ENCODE measurements at places on chromosomes 11 and 22.

- no peak for DNase-seq
Observed at GRCh38 chr22:32987081-32987631, 71.0 kb downstream of the SYN3 start.

GRCh38 chr11:428295-428694 is 13.5 kb upstream of the SIGIRR start:
- no peak for DNase-seq

GRCh38 chr11:95700471-95700817 is 89.1 kb downstream of the FAM76B start:
- DNase-seq: no peak

DNA sequence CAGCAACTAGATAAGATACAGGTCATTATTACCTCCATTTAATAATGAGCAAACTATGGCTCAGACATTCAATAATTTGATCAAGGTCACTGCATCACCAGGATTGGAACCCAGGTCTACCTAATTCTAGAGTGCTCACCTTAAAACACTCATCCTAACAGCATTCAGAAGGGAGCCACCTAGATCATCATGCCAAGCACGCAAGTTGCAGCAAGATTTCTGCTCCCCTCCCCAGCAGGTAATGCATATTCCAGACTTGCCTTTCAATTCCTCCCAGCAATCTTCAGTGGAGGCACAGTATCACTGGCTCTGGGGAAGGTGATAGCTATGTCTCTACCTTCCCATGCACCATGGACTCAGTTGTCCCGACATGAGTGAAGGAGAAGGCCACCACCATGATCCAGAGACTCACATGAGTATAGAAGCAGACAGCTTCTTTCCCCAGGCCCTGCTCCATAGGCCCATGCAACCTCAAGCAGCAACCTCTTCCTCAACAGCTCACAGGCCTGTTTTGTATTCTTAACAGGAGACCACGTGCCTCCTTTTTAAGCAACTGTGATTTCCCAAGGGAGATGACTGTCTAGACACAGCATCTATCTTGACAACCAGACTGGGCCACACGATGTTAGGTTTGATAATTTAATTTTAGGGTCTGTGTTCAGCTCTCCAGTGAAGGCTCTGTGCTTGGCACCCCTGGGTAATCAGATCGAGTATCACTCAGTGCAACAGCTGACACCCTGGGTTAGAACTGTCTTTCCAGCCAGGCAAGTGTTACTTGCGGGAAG is 36.4 kb downstream of the RAB30 start:
- no peak for DNase-seq

GRCh38 chr11:12768726-12769673 is 94.8 kb downstream of the TEAD1 start:
- DNase-seq: no peak

GRCh38 chr11:11372461-11372860 is 19.4 kb upstream of the CSNK2A3 start:
- DNase-seq: no peak

GRCh38 chr11:113167599-113167998 is 146.8 kb upstream of the TTC12 start:
- DNase-seq: no peak

Data from HS-5 (cell line).